ENCODE measurements at places on chromosomes 3 and 15. TPM values are rescaled to one million over a fixed set of nuclear protein-coding genes. Genes with fewer than 3 reads are reported as not detected.

DNA sequence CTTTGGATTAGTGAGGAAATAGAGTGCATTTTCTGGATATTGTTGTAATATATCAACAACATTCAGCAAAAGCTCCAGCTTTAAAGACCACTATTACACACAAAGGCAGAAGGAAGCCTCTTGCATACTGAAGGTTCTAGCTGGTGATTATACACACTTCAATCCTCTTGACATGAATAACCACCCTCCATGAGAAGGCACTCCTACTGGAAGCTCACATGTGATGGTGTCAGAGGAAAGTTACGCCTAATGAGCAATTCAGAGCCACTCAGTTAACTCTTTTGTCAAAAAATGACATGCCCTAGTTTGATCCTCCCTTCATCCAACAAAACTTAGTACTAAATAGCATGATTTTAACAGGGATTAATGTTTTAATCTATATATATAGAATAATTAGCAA, 124.6 kb upstream of the LYSMD4 start:
- DNase-seq, result no peak

- DNase-seq, result no peak
Observed at GRCh38 chr15:45136378-45136764, 6.6 kb downstream of the DUOX1 start.

DNA sequence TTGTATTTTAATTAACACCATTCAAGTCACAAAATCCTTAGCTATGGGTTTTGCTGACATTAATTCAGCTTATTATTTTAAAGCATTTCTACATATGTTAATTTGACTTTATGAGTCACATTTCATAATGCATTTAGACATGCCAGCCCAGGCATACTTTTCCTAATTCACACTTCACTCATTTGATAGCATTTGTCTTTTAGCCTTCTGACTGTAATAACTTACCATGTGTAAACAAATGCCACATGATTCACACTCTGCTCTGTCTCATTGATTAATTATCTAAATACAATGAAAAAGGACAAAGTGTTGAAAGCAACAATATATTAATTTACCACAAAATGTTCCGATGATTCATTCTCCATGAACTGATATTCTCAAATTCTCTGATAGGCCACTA, 927.8 kb upstream of the EPHA6 start:
- no peak for DNase-seq

- peak; percentile 25 for DNase-seq
Observed at GRCh38 chr3:59818033-59818918, 768.5 kb upstream of the CFAP20DC start.

DNA sequence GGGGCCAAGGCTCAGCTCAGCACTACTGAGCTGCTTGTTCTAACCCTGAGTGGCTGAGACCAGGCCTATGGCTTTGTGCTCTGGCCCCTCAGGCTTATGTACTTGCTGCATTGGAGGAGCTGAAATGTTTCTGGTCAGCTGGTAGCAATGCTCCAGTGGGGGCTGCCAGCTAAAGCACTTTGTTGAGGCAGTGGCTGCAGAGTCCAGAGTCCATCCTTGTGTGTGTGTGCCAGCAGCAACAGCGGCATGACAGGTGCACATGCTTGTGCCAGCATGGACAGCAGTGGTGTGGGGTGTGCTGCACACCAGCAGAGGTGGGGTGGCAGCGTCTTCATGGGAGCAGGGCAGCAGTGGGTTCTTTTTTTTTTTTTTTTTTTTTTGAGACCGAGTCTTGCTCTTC, 169.1 kb downstream of the VPS8 start:
- no peak for DNase-seq

GRCh38 chr3:166897811-166898210, 482.3 kb downstream of the ZBBX start:
- no peak for DNase-seq

GRCh38 chr3:62214850-62215249, 158.5 kb downstream of the FEZF2 start:
- DNase-seq, result no peak

DNA sequence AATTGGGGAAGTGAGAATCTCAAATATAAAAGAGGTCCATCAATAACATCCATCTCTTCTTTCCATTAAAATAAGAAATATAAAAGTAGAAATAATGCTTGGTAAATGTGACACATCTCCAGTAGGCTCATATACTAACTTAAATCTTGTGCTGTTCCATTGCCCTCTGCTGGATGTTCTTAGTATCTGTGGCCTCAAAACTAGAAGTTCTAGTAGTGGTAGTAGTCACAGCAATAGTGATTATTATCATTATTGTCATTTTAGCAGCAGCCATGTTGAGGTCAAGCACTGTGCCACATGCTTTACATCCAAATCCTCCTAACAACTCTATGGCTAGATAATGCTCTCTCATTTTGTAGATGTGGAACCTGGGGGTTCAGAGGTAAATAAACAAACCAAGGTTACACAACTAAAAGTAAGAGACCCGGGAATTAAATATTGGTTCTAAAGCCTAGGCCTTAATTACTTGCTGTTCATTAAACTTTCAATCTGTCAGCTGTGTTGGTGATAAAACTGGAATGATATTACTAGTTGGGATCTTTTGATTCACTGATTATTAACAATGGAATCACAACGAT, 20.2 kb upstream of the BTLA start:
- DNase-seq, result peak; percentile 88

GRCh38 chr3:32391643-32392535, at the start of gene CMTM7:
CMTM7 (plus strand) TSS chr3:32391853; CDS start chr3:32391907, 54 bp downstream.
- DNase-seq, result peak; percentile 79

DNA sequence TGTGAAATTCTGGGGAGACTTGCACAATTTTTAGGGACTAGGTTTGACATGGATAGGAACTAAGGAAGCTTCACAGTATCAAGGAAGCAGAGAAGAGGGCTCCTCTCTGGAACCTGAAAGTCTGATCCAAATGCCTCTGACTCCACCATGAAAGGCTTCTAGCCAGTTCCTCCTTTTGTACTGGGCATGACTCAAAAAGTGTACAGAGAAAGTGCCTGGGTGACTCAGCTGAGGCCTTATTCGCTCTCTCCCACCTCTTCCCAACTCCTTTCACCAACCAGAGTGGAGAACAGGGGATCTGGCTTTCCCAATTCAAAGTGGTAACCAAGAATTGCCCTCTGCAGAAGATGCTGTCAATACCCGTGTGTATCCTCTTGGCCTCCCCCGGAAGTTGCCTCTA, 342.9 kb upstream of the PROK2 start:
- DNase-seq, result no peak

GRCh38 chr3:16477521-16477920, 36.0 kb downstream of the RFTN1 start:
- DNase-seq, result no peak

- peak; percentile 67 for DNase-seq
Observed at GRCh38 chr3:15557511-15557946, 36.0 kb upstream of the COLQ start.

- DNase-seq, result peak; percentile 49
Observed at GRCh38 chr15:34223904-34224596, 766 bp upstream of the EMC4 start.

DNA sequence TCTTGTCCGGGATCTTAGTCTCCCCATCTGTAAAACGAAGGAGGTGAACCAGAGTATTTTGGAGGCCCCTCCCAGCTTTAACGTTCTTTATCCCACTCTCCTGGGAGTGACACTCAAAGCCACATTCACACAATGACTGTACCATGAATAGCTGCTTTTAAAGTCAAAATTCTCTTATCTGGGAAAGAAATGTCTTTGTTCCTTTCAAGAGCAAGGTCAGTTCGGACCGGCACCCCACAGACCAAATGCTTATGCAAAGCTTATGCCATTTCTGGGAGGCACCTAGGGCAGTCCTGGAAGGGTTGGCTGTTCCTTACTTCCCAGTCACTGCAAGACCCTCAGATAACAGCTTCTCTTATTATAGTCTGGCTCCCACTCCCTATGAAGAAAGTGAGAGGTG, 53.5 kb upstream of the WNT5A start:
- DNase-seq, result no peak

The CGNL1 gene
- 42.5 TPM for total RNA-seq

The SUSD5 gene
- total RNA-seq, result 1.8 TPM

The SLC25A38 gene
- 31.0 TPM for total RNA-seq

The SLC51A gene
- 1.1 TPM for total RNA-seq

The TUSC7 gene
- not detected for total RNA-seq

The CCDC39 gene
- total RNA-seq, result 5.1 TPM
